Epithelial cell of umbilical artery (primary cell): ENCODE measurements at places on chromosomes 6 and 20. TPM values are rescaled to one million over a fixed set of nuclear protein-coding genes. Genes with fewer than 3 reads are reported as not detected.

GSTA4 gene
- total RNA-seq: 20.8 and 34.5 TPM in 2 replicates

OLIG3 gene
- not detected in 2 replicates for total RNA-seq

LHFPL5 gene
- total RNA-seq: not detected in 2 replicates

BPIFA1 gene
- total RNA-seq: not detected in 2 replicates

HELZ2 gene
- total RNA-seq: 45.8 and 199 TPM in 2 replicates

RBPJL gene
- not detected in 2 replicates for total RNA-seq

LZTS3 gene
- total RNA-seq: 1.4 and 2.3 TPM in 2 replicates

KHDC1L gene
- total RNA-seq: not detected in 2 replicates

CASS4 gene
- not detected in 2 replicates for total RNA-seq

SPTLC3 gene
- under 0.01 and 2.9 TPM in 2 replicates for total RNA-seq
